ENCODE measurements at places on chromosomes 6 and 20.
A peak's percentile ranks its signal among the peaks of the same experiment; 100 is the strongest.

DNA sequence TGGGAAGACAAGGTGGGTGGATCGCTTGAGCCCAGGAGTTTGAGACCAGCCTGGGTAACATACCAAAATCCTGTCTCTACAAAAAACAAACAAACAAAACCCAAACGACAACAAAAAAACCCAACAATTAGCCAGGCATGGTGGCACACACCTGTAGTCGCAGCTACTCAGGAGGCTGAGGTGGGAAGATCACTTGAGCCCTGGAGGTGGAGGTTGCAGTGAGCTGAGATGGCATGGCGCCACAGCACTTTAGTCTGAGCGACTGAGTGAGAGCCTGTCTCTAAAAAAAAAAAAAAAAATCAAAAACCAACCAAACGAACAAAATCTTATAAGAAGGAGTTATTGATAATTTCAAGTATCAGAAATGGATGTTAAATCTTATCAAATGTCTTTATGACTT, 114.9 kb downstream of the CDH26 start:
- DNase-seq: no peak

DNA sequence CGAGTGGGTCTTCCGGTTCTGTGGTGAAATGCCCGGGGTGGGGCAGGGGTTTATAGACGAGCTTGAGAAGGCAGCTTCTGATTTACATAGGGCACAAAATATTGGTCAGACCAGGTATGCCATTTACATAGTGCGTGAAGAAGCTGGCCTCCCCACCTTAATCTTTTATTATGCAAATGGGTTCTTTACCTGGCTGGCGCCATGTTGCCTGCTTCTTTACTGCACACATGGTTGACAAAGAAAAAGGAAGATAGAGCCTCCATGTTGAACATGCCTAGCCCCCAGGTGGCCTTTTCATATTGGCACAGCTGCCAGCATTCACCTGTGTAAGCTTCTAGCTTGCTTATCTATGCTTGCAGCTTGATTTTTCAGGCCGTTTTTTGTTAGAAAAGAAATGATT, 276.2 kb downstream of the PHACTR1 start:
- DNase-seq: no peak

GRCh38 chr6:37317312-37318038, 36.3 kb upstream of the RNF8 start:
- DNase-seq: no peak

- DNase-seq: no peak
These were observed 15.7 kb downstream of the IP6K3 start for GRCh38 chr6:33731035-33731434.

GRCh38 chr6:87012743-87013142, 75.4 kb downstream of the HTR1E start:
- no peak for DNase-seq

DNA sequence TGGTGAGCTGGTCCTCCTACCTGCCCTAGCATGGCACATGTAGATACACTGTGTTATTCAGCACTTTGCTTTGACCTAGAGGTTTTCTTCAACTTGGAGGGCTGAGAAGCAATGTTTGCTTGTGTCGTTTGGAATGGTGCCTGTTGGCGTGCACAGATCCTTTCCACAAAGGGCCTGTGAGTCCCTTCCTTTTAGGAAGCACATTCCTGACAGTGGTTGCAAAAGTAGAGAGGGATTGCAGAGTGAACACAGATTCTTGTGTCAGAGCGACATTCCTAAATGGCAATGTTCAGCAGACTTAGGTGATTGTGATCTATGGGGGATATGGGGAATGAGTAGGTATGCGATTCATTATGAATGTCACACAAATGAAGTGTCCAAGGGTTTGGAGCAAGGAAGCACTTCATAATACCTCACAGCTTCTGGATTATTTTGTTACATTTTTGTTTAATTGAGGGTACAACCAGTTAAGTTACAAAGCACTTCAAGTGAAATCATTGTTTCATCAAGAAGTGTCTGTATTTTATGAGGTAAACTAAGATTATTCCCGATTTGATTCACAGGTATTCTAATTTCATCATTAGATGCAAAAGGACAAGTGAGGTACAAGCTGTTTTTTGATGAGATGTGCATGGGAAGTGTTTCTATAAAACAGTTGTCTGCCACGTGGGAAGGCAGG, 713 bp upstream of the RNF144B start:
- no peak for DNase-seq

DNA sequence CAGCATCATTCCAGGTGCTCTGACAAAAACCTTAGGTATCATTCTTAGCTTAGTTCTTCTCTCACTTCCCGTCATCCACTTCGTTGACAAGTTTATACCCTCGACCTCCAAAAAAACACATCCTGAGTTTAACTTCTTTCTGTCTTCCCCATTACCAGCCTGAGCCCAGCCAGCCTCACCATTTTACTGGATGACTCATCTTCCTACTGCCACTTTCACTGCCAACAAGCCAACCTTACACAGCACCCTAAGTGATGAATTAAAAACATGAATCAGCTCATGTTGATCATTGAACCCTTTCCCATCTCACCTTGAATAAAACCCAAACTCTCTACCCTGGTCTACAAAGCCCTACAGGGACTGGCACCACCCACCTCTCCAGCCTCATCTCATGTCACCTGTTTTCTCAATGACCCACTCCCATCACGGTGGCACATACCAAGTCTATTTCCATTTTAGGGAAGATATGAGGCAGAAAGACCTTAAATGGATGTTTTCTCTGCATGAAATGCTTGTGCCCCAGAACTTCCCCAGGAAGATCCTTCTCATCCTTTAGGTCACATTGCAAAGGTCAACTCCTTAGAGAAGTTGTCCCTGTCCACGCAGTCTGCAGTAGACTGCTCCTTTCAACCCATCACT, 9.9 kb upstream of the UST start:
- no peak for DNase-seq

DNA sequence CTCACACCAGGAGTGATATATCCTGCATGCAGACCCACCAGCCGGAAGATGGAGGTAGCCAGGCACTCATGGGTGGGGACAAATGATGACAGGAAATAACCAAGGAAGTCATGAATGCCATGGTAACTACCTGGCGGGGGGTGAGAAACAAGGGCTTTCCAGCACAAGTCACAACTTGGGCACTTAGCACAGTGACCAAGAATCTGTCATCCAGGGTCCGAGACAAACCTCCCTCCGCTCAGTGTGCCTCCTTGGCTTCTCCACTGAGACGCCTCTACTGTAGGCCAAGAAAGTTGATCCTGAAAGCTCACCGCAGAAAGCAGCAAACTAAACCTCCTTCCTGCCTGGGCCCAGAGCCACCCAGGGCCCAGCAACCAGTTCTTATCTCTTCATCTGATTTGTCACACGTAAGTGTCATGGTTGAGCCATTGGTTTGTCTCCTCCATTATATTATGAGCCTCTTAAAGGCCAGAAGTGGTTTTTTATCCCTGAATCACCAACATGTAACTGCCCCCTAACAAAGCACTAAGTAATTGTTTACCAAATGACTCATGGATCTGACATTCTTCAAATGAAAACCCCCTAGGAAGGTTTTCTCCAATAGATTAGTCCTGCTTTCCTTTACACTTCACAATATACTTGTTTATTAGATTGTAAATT, 84.3 kb upstream of the TAB2 start:
- no peak for DNase-seq

DNA sequence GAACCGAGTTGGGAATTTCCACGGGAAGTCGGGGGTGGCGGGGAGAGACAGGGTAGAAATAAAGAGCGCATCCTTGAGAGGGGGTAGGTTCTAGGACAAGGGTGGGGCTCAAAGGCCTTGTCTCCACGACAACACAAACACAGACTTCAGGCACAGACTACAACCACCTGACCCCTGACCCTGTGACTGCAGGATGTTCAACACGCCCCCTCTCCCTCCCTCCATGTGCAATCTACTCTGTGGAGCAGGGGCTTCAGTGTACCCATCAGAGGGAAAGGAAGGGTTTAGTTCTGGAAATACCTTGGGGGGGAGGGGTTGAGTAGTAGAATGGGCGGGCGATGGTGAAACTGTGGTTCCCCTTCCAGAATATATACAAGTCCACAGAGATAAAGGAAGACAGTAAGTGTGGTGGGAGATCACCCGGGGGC, 651 bp upstream of the TAPBP start:
- DNase-seq: peak; percentile 45

DNA sequence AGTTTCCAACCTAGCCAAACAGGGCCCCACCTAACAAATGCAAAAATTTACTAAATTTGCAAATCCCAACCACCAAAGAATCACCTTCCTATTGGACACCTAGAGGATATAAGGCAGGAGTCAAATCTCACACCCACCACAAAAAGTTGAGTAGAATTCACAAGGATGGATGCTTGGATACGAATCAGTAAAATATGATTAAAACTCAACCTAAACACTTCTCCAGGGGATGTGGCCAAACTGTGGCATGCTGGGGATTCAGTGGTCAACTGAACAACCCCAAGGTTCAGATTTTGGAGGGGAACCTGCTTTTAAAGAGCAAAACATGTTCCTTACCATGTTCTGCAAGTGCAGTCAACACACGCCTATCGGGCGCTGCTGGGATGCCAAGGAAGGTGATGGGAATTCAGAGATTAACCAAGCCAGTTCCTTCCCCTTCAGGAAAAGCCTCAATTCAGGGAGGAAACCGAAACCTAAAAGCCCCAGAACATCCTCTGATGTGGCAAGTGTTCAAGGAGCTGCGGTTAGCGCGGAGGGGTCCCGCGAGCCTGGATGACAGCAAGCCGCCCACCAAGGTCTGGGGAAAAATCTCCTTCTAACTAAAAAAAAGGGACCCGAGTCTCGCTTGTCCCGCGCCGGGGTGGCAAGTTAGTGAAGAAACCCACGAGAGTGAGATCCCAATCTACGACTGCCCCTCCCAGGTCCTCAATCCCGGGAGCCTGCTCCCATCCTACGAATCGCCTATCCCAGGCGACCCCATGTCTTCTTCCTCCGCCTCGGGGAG, 902 bp downstream of the SAMHD1 start:
- no peak for DNase-seq

DNA sequence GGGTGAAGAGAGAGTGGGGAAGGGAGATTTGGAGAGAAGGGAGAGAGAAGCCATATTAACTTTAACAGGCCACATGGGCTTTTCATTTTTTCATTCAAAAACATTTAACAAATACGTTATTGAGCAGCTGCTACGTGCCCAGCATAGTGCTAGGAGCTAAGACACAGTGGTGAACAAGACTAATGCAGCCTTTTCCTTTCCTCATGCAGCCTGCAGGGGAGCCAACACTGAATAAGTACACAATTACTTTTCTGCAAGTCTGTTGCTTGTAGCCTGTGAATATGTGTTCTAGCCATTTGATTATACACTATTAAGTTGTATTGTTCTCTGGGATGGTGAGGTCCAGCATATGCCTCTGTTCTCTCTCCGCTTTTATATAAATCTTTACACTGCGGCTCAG, 1.9 kb upstream of the BLOC1S5 start:
- DNase-seq: no peak

DNA sequence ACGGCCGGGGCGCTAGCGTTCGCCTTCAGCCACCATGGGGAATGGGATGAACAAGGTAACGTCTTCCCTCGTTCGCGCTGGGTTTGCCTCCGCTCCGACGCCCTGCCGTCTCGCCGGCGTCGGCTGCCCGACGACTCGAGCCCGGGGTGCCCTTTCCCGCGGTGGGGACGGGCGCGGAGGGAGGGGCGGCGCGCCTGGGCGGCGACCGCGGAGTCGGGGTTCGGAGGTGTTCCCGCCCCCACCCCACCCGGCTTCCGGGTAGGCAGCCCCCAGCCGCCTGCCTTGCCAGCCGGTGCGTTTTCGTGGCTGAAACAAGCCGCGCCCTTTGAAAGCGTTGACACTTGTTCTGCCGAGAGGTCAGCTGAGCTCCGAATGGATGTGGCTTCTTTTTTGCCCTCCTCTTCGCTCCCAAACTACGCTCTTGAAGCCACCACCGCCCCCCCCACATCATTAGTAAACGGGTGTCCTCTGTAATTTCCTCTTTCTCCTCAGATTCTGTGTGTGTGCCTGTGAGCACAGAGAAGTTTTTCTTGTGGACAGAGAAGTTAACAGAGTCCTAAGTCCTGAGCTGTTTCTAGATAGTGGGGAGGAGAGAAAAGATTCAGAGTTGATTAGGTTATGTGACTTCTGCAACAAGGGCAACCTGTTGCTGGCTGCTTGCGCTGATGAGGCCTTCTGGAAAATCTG, 362 bp downstream of the DUSP22 start:
- peak; percentile 67 for DNase-seq

GRCh38 chr6:140867336-140867735, 1265.4 kb upstream of the GJE1 start:
- no peak for DNase-seq

DNA sequence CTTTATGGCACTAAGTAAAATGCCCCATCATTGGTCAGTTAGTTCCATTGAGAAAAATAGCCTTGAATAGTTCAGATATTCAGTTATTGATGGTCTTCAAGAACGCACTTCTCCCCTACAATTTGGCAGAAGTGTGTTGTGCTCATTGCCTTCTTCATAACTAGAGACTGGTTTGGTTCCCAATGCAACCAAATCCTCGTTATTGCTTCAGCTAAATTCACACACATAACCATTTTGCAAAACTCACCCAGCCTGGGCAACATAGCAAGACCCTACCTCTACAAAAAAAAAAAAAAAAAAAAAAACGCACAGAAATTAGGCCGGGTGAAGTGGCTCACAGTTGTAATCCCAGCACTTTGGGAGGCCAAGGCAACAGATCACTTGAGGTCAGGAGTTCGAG, 32.1 kb downstream of the ZNF217 start:
- DNase-seq: no peak

DNA sequence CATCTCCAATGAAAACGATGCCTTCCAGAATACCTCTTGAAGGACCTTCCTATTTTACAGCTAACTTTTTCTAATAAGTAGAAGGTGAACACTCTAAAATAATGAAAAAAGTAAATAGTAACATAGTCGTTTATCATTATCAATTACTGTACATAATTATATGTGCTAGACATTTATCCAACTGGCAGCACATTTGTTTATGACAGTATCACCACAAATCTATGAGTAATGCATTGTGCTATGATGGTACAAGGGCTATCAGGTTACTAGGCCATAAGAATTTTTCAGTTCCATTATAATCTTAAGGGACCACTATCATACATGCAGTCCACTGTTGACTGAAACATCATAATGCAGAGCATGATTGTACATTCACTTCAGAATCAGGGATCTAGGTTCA, 68.4 kb downstream of the ATG5 start:
- no peak for DNase-seq

GRCh38 chr6:22536122-22536521, 33.2 kb upstream of the HDGFL1 start:
- no peak for DNase-seq

GRCh38 chr20:15818651-15819071, 754.6 kb downstream of the KIF16B start:
- DNase-seq: no peak

GRCh38 chr6:161228921-161229591, 44.8 kb downstream of the AGPAT4 start:
- DNase-seq: no peak

DNA sequence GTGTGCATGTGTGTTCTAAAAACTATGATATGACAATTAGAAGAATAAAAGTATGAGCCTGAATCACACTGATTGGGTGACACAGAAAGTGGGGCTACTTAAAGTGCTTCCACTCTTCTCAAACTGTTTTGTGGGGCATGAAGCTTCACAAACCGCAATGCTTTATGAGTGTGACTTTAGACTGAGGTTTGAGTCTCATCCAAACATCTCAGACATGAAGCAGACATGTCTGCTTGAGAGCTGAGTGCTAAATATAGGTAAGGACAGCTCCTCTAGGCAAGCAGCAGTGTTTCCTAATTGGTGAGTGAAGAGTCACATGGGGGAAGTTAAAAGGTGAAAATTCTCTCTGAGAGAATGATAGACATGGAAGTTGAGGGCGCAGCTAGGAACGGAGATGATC, 726.9 kb upstream of the CITED2 start:
- DNase-seq: no peak
